ENCODE measurements at places on chromosomes 3 and 15.

DNA sequence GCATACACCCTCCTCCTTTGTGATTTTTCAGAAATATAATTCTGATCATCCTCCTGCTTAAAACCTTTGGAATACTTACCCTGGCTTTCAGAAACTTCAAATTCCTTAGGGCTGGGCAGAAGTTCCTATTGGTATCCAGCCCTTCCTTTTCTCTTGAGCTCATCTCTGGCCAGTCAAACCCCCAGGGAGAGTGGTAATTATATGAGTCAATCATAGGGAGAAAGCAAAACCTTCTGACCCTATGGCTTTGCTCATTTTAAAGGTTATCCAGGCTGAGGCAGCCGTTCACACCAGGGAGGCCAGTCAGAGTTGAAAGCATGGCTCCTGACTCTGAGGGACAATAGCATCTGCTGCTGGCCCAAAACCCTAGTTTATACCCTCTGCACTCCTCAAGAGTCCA, 23.9 kb upstream of the CTNNB1 start:
- no peak for DNase-seq

GRCh38 chr3:10848261-10848660, 32.2 kb downstream of the SLC6A11 start:
- DNase-seq: no peak

- DNase-seq: no peak
Measured at GRCh38 chr3:57587905-57588304, 9.2 kb downstream of the ARF4 start.

- peak; percentile 49 for DNase-seq
Measured at GRCh38 chr3:194040516-194041273, 95.3 kb upstream of the HES1 start.

- DNase-seq: no peak
Measured at GRCh38 chr15:63900306-63900705, 66.6 kb upstream of the HERC1 start.

Data from MM.1S (cell line).